ENCODE measurements at places on chromosomes 13 and 19.

DNA sequence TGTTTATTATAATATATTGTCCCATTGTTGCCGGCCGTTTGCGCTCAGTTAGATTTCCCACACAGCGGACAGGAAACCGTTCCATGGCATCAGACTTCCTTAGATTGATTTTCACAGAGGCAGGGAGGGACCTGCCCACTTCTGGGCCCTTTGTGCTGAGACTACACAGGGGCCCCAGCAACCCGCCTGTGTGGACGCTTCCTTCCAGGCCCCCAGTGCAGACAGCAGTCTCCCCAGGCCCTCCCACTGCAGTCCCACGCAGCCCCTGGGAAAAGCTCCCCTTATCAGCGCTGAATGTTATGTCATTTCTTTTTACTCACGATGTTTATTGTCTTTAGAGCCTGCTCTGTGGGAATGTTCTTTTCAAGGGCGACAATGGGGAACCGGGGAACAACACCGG is 351.7 kb upstream of the ARGLU1 start:
- DNase-seq = peak; percentile 49

GRCh38 chr13:42612021-42612765 is 38.2 kb downstream of the TNFSF11 start:
- DNase-seq = peak; percentile 13

DNA sequence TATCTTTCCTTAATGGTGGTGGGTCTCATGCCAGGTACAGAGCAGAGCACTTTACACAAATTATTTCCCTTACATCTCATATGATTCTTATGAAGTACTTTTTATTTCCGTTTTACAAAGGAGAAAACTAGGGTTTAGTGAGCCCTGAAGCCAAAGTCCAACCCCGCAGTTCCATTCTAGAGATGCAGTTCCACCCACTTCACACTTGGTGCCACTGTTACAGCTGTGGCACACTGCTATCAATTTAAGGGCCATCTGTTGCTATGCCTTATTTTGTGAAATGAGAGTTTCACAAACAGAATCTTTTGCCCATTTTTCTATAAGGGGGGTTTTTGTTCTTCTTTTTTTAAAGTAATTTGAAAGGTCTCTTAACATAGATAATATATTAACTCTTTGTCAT is 12.9 kb downstream of the MIPEP start:
- DNase-seq = peak; percentile 19

GRCh38 chr13:95298971-95299621 is 2.2 kb downstream of the ABCC4 start:
- DNase-seq = no peak
